Activated T-cell treated with anti-CD3 and anti-CD28 coated beads, Interleukin-2, amount 50 U/mL, for 72 hours (primary cell): ENCODE measurements at places on chromosomes 3 and 15. TPM values are rescaled to one million over a fixed set of nuclear protein-coding genes. Genes with fewer than 3 reads are reported as not detected.

DNA sequence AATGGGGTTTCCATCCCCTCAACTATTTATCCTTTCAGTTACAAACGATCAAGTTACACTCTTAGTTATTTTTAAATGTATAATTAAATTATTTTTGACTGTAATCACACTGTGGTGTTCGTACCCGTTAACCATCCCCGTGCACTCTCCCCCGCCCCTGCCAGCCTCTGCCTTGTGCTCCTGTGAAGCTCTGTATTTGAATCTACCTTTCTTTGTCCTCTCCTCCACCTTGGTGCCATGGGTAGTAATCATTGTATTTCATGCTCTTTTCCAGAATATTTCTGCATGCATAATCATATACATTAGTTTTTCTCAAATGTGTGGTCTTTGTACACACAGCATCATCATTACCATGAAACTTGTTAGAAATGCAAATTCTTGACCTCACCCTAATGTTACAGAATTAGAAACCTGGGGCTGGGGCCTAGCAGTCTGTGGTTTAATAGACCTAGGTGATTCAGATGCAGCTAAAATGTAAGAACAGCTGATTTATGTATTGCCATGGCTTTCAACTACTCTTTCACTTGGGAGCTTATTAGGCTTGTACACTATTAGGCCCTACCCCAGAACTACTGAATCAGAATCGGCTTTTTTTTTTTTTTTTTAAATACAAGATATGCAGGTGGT, 91.5 kb downstream of the STT3B start:
- DNase-seq = no peak

- DNase-seq = no peak
Measured at GRCh38 chr3:157499342-157499963, 3.8 kb downstream of the VEPH1 start.

DNA sequence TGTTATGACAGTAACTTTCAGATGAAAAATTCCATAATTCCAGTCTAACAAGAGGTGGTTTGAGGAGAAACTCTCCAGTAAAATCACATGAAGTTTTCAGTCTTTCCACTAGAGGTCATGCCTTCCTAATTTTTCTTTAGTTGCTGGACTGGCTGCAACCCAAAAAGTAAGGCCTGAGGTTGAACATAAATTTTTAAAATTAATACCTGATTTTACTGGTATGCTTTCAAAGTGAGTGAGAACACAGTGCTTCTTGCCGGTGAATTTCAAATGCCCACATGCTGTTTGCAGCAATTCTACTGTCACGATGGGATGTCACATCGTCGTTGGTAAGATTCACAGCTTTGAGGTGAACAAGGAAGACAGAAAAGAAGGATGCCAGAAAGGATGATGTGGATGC, 89.0 kb upstream of the FGF12 start:
- no peak for DNase-seq

DNA sequence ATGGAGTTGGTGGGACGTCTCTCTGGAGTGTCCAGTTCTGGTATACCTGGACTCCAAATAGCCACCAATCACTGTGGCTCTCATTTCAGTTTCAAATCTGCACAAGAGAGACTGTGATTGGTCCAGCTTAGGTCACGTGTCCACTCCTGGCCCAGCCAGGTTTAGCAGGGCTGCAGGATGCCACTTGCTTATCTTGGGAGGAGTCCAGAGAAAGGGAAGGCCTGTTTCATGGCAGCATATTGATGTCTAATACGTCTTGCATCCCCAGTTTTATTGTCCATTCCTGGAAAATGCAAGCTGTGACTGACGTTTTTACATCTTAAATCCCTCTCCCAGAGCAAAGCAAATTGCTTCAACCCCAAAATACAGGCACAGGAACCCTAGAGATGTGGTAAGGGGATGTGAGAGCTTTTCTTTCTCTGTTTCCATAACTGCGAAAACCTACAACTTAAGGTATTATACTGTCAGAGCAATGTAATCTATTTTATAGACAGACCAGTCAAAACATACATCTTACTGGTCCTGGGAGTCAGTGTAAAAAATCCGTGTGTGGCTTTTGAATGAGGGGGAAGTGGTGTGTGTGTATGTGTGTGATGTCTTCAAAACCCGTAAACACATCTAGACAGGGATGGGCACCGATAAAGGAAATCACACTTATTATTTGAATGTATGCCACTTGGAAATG, 274.4 kb downstream of the TLE3 start:
- no peak for DNase-seq

- no peak for DNase-seq
Measured at GRCh38 chr3:61594144-61594963, 33.0 kb downstream of the PTPRG start.

GRCh38 chr15:74933573-74933972, 4.3 kb downstream of the COX5A start:
- DNase-seq = no peak

- no peak for DNase-seq
Measured at GRCh38 chr3:178901204-178901603, 170.4 kb downstream of the ZMAT3 start.

DNA sequence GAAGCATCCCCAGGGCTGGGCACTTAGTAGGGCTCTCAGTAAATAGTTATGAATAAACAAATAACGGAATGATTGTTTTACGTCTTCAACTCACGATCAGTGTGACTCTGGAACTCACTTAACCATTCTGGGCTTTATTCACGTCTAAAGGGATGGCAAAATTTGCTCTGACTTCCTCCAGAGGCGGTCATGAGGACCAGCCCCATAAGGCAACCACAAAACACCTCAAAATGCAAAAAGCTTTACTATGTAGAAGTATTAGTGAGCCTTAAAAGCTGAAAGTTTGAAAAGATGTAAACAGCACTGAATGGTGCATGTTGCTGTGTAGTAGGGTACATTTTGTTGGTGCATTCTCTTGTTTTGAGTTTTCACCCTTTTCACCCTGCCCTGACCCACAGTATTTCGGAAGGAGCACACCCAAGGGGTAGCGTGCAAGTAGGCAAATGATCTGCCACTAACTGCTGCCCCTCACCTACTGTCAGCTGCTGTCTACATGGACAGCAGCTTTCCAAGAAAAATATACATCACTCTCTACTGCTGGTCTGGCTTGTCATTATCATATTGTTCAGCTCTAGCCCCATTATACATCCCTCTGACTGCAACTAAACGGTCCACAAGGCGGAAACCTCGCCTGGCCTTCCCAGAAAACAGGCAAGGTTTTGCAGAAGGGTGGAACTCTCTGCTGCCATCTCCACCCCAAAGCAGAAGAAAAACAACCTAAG, 308.5 kb upstream of the PROK2 start:
- no peak for DNase-seq

DNA sequence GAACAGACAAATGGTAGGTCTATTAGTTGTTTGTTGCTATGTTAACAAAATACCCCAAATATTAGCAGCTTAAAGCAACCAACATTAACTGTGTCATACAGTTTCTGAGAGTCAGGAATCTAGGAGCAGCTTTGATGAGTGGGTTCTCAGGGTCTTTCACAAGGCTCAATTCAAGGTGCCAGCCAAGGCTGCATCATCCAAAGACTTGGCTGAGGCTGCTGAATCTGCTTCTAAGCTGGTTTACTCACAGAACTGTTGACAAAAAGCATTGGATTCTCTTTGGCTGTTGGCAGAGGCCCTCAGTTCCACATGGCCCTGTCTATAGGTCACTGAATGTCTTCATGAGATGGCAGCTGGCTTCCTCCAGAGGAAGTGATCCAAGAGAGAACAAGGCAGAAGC, 40.3 kb upstream of the TSC22D2 start:
- no peak for DNase-seq

GRCh38 chr3:75180945-75181298, 483.2 kb upstream of the FRG2C start:
- DNase-seq = no peak

DNA sequence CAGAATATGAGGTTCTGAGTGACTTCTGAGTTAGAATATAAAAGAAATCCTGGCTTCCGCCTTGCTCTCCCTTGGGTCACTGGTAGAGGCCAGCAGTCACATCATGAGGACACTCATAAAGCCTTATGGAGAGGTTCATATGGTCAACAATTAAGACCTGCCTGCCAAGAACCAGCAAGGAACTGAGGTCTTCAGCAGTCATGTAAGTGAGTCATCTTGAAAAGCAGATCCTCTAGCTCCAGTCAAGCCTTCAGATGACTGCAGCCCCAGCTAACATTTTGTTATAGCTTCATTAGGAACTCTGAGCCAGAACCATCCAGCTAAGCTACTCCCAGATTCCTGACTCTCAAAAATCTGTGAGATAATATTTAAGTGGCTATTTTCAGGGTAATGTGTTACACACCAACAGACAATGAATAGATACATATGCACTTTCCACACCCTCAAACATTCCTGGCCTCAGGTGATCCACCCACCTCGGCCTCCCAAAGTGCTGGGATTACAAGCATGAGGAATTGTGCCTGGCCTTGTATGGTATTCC, 447.2 kb downstream of the SHQ1 start:
- DNase-seq = no peak

- DNase-seq = no peak
Measured at GRCh38 chr3:75329476-75330097, 334.5 kb upstream of the FRG2C start.

- DNase-seq = no peak
Measured at GRCh38 chr15:96403071-96403470, 72.6 kb downstream of the NR2F2 start.

GRCh38 chr3:154040283-154040682, 80.9 kb upstream of the ARHGEF26 start:
- DNase-seq = no peak

- DNase-seq = no peak
Measured at GRCh38 chr15:98938105-98938417, 69.5 kb downstream of the PGPEP1L start.

DNA sequence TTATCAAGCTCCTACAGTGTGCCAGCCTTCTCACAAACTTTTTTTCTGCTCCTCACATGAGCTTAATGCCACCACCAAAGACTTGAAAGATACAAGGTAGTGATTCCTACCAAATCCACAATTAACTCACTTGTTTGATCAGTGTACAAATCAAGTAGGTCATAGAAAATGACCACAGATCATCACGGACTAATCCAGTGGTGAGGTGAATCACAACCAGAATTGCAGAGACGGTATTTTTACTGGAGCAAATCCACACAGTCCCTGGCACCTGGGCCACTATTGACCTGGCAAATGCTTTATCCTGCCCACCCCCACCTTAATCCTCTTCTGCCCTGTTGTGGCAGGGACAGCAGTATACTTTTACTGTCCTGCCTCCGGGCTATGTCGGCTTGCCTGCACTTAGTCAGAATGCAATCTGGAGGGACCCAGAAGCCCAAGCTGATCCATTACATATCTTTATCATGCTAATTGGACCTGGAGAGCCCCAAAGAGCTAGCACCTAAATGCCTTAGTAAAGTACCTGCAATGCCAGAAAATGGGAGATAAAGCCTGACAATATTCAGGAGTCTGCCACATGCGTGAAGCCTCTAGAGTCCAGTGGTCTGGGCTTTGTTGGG, 83.9 kb upstream of the CDV3 start:
- DNase-seq = no peak

The PRSS50 gene
- 0.07 TPM for total RNA-seq

The LRRC31 gene
- total RNA-seq = not detected

The SV2B gene
- total RNA-seq = 0.30 TPM

The RBMS3 gene
- total RNA-seq = 2.5 TPM

The EIF4G1 gene
- 305 TPM for total RNA-seq

The ZDHHC23 gene
- total RNA-seq = 3.6 TPM

The ADGRG7 gene
- not detected for total RNA-seq

The MASP1 gene
- total RNA-seq = not detected
